ENCODE measurements at places on chromosomes 1 and 21. TPM values are rescaled to one million over a fixed set of nuclear protein-coding genes. Genes with fewer than 3 reads are reported as not detected.

SPATC1L gene
- total RNA-seq, result 12.0 TPM

- DNase-seq, result no peak
Measured at GRCh38 chr1:201578008-201578888, 39.3 kb downstream of the NAV1 start.

NECAP2 gene
- total RNA-seq, result 13.7 TPM

ADAM30 gene
- total RNA-seq, result not detected

GRCh38 chr1:229999004-229999670 is 67.9 kb upstream of the GALNT2 start:
- DNase-seq, result no peak

AMY1A gene
- total RNA-seq, result not detected

DNA sequence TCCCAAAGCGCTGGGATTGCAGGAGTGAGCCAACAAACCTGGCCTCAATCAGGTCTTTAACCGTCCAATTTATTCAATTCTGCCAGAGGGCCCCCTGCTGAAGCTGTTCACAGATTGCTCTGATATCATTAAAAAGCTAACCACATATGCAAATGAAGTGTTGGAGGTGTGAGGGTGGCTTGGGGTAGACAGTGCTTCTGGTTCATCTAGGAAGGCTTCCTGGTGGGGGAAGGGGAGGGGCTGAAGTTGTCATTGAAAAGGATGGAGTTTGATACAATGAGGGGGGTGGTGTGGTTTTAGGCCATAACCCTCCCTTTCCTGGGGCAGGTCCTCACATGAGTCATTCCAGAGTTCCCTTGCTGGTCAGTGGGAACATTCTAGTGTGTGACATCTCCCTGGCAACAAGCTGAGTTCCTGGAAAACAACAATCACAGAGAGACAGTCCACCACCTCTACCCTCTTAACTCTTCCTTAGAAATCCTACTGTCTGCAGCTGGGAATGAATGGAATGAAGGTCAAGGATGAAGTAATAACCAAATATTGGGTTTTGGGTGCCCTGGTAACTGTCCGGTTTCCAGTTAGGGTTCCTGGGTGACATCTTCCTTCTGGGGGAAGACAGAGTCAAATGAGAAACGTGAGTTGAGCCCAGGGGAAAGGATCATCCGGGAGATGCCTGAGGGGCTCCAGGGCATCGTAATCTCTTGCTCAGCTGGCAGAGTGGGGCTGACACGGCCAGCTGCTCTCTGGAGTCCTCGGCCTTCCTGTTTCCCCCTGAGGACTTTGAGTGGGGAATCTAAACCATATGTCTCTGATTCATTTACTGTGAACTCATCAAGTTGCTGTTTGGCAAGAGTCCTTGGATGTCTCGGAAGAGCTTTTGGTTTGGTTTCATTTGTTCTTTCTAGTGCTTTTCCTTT is 32.2 kb downstream of the BATF3 start:
- peak; percentile 44 for DNase-seq

DNA sequence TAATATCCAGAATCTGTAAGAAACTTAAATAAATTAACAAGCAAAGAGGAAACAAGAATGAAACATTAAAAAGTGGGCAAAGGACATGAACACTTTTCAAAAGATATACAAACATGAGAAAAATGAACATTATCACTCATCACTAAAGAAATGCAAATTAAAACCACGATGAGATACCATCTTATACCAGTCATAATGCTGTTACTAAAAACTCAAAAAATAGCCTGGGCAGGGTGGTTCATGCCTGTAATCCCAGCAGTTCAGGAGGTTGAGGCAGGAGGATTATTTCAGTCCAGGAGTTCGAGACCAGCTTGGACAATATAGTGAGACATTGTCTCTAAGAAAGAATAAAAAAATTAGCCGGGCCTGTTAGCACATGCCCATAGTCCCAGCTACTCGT is 6.1 kb downstream of the ZNF124 start:
- no peak for DNase-seq

MPL gene
- total RNA-seq, result 0.40 TPM

FMO5 gene
- total RNA-seq, result 3.3 TPM

GRCh38 chr1:244384066-244384465 is 67.6 kb downstream of the ADSS2 start:
- DNase-seq, result no peak

DNA sequence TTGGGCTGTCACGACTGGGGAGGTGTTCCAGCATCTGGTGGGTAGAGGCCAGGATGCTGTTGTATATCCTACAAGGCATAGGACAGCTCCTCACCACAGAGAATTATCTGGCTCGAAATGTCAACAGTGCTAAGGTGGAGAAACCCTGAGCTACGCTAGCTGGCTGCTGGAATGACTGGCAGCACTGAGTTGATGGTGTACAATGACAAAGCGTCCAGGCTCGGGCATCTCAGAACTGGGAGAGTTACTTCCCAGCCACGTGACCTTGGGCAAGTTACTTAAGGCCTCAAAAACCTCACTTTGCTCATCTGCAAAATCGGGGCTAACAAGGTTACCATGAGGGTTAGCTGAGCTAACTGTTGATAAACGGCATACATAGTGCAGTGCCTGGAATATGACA is 35.4 kb downstream of the GPR161 start:
- no peak for DNase-seq

PDPN gene
- 20.9 TPM for total RNA-seq

- DNase-seq, result no peak
Measured at GRCh38 chr1:32904797-32905196, 3.6 kb upstream of the TMEM54 start.

GRCh38 chr1:53642215-53642555 is 96.8 kb downstream of the GLIS1 start:
- DNase-seq, result no peak

GRCh38 chr21:45595574-45596295 is 47.8 kb upstream of the PCBP3 start:
- no peak for DNase-seq

DNA sequence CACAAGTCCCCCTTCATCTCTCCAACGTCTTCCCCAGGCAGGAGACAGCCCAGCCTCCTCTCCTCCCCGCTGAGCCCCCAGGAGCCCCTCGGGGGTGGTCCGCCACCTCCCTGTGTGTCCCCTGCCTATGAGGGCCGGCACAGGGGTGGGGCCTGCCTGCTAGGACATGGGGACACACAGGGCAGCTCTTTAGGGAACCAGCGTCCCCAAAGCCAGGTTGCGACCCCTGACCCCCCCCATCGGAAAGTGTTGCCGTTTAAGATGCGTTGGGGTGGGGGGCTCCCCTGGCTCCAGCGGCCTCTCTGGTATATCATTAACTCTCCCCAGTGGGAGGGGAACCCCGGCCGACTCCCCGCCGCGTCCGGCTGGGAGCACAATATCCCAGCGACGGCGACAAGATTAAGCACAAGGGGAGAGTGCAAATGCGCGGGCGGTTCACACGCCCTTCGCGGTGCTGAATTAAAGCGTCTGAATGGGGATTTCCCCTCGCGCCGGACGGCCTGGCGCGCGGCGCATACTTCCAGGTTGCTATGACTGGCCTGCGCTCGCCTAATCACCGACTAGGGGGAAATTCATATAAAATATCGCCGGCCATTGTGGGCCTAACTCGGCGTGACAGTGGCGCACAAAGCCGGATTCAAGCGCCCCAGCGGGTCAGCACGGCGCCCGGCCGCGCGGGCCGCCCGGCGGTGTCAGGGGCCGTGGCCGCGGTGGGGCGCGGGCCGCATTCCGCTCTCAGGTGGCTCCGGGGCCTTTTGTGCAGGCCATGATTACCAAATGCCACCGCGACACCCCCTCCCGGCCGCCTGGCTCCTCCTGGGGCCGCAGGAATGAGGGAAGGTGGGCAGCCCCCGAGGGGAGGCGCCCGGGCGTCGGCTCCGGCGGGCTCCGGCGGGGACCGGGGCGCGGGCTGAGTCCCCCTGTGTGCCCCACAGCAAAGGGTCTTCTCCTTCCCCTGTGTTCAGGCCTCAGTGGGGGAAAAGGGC is 30.9 kb downstream of the WNT3A start:
- peak; percentile 33 for DNase-seq

- no peak for DNase-seq
Measured at GRCh38 chr1:246537441-246537840, 28.6 kb downstream of the TFB2M start.

GRCh38 chr1:216606047-216606637 is 117.1 kb downstream of the ESRRG start:
- DNase-seq, result no peak

ANGPTL7 gene
- 1.0 TPM for total RNA-seq

DNA sequence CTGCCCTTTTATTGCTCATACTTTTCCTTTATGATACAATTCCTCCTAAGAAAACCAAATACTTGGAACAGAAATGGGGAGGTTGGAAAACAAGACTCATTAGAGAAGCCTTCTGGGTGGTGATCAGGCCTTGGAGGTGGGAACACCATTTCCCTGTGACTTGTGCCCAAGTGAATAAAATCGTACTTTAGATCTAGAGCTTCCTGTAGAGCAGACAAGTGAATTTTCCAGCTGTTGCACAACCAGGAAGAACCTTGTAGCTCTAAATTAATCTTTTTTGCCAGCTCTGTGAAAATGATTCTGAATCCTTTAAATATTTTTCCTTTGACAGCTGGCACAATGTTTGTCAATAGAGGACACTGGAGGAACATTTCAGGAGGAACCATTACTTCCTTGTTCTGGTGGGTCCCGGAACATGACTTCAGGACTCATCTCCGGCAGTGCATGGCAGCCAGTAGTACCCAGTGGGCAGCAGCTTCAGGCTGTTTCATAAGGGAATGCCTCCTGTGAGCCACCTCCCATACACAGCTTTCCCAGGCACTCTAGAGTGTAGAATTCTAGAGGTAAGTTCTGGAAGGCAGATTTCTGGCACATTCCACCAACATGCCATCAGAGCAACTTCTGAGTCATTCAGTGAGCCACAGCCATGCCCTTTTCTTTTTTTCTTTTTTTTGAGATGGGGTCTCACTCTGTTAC is 5.5 kb upstream of the SNAPIN start:
- DNase-seq, result no peak

GRCh38 chr1:101193733-101194169 is 43.1 kb upstream of the S1PR1 start:
- DNase-seq, result no peak

PRRX1 gene
- 36.5 TPM for total RNA-seq
